ENCODE measurements at places on chromosomes 7 and 10.

- no peak for DNase-seq
These were observed 693.1 kb downstream of the PARD3 start for GRCh38 chr10:34121781-34122622.

- no peak for DNase-seq
These were observed 20.4 kb downstream of the PWWP2B start for GRCh38 chr10:132417257-132417910.

DNA sequence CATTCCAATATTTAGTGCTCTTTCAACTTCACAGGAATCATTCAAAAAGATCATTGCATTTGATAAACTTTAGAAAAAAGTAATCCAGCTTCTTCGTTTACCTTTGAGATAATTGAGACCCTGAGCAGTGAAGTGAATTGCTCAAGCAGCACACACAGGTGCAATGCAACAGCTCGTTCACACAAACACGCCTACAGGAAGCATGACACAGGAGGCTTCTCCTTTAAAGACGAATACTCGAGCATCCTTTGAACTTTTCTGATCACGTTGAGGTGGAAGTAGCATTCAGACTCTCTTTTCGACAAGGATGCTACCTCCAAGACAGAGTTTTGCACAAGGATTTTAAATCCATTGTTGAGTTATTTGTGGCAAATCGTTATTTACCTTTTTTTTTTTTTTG is 18.0 kb upstream of the RSU1 start:
- no peak for DNase-seq

DNA sequence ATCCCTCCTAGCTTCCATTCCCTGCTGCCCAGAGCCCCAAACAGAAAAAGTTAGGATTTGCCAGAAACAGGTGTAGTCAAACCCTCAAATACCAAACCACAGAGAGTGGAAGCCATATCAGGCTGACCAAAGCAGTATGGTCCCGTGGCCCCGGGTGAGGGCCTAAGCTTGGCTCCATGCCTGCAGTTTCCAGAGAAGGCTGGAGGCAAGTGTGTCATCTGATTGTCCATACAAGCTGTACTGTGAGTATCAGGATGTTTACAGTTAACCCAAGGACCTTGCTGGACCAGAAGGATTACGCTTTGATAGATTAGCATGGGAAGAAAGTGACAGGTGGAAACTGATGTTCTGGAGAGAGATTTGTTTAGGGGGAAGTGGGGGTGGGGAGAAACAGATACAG is 96.3 kb downstream of the PRKAG2 start:
- no peak for DNase-seq

- DNase-seq = no peak
These were observed 69.0 kb downstream of the ADD3 start for GRCh38 chr10:110076559-110077318.

- no peak for DNase-seq
These were observed 627.8 kb upstream of the CNTNAP2 start for GRCh38 chr7:145488816-145489215.

- no peak for DNase-seq
These were observed 646.4 kb downstream of the GRM8 start for GRCh38 chr7:126606331-126606730.

DNA sequence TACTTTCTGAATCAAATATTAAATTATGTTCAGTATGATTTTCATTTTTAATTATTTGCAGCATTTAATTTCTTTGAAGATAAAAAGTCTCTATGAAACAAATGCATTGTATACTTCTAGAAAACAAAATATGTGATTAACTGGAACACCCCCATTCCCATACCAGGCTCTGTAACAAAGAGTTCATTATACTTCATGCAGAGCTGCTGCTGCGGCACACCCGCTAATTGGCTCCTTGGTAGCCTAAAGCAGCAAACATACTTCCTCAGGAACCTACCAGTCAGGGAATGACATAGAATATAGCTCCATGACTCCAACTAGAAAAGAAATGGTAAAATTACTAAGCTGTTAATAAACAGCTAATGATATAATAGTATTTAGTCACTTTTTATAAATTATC is 19.3 kb downstream of the RAB11FIP2 start:
- no peak for DNase-seq

- no peak for DNase-seq
These were observed 524.5 kb downstream of the PARD3 start for GRCh38 chr10:34290412-34291081.

DNA sequence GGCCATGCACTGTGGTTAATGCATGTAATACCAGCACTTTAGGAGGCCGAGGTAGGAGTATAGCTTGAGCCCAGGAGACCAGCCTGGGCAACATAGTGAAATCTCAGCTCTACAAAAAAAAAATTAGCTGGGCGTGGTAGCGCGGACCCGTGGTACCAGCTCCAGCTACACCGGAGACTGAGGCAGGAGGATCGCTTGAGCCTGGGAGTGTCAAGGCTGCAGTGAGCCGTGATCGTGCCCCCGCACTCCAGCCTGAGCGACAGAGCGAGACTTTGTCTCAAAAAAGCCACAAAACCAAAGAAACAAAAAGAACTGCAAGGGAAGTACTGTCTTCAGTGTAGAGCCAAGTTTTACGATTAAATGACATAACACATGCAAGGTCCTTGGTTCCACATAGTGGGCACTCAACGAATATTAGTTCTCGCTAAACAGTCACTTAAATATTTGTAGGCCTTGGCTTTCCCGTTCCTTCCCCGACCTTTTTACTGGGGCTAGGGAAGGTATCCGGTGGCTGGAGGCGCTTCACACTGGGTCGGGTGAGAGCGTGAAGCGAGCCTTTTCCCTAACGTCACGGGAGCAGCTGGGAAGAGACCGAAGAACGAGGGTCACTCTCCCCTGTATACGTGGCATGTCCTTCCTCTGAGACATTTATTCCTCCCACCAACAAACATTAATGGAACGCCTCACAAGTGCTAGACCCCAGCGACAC is 993 bp upstream of the SND1 start:
- DNase-seq = no peak

GRCh38 chr7:5420881-5421713 is 2.5 kb downstream of the TNRC18 start:
- DNase-seq = peak; percentile 34

DNA sequence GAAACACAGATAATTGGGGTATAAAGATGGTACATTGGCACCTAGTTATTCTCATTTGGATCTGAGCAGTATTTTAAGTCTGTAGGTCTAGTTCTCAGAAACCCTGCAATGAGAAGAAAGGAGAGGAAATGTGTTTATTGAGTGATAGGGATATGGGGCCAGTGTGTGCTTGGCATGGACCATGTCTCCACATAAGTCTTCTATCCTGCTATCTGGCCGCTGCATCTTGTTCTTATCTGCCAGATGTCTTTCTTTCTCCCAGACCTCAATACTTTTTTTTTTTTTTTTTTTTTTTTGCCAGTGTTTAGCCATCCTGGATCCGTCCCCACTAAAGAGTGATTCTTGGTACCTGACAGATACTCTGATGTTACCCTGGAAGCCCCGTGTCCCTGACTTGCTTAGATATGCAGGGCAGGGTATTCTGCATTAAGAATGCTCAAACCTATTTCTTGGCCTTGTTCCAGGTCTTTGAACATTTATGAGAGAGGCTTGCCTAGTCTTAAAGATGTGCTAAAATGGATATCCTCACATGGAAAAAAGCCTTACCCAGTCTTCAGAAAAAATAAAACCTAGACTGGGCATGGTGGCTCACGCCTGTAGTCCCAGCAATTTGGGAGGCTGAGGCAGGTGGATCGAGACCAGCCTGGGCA is 10.0 kb downstream of the MTURN start:
- peak; percentile 65 for DNase-seq

DNA sequence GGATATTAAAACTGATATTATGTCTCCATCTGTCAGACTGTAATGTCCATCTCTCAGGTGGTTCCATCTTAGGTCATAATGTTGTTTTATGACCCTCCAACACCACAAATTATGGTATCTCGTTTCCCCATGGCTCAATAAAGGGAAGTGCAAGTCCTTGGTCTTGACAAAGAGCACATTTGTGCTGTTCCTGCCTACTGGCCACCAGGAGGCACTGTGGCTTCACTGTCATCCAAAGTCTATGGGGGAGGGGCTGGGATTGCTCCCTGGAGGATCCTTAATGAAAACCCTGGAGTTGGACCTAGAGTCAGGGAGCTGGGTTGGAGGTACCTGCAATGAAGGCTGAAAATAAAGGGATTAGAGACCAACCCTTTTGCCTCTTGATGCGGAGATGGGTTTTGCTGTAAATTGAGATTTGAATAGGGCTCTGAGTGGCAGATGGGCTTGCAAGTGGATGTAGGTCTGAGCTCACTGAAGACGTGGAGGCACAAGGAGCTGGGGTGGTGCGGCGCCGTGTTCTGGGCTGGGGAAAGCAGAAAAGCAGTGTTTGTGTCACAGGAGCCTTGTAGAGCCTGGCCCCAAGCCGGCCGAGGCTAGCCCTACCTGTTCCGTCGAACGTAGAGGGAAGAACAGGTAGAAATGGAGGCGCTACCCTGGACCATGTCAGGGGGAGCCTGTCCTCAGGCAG is 180.5 kb upstream of the PRSS58 start:
- DNase-seq = peak; percentile 22

GRCh38 chr7:7719236-7719635 is 829 bp upstream of the RPA3 start:
- peak; percentile 66 for DNase-seq

- no peak for DNase-seq
These were observed 313.2 kb upstream of the MTPN start for GRCh38 chr7:136290351-136290750.

- DNase-seq = no peak
These were observed 386.0 kb downstream of the SEMA3D start for GRCh38 chr7:84800846-84801245.

DNA sequence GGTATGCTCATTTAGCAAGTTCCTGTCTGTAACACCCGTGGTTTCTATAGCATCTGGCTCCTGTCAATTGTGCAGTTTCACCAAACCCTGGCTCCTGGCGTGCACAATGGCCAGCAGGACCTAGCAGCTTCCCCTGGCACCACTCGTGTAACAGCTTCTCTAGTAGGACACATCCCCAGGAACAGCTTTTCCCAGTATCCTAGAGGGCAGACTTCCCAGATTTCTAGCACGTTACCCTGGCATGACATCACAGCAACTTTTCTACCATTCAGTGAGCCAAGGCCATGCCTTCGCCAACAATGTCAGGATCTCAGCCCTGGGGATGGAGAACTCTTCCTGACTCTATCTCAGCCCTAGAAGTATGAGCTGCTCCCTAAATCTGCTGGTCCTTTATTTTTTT is 6.5 kb downstream of the YME1L1 start:
- DNase-seq = no peak

DNA sequence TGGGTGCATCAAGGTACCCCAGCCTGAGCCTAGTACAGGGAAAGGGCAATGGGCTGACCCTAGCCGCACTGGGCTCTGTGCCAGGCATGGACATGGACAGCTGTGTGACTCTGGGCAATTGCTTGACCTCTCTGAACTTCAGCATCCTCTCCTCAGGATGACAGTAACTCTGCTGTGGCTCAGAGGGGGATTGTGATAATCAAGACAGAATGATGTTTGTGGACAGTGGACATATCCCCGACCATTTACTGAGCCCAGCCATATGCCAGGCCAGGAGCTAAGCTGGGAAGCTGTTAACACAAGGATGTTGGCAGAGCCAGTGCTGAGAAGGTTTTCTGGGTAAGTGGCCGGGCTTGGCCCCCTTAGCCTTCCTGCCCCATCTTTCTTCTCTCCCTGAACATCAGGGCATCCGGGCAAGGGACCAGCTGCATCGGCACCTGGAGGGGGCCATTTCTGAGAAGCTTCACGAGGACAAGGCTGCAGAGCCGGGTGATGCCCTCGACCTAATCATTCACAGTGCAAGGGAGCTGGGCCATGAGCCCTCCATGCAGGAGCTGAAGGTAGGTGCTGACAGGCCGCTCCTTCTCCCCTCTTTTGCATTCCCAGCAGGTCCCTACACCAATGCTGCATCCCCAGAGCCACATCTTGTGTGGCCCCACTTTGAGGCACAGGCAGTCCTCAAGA is 3.5 kb downstream of the CYP26C1 start:
- DNase-seq = no peak

DNA sequence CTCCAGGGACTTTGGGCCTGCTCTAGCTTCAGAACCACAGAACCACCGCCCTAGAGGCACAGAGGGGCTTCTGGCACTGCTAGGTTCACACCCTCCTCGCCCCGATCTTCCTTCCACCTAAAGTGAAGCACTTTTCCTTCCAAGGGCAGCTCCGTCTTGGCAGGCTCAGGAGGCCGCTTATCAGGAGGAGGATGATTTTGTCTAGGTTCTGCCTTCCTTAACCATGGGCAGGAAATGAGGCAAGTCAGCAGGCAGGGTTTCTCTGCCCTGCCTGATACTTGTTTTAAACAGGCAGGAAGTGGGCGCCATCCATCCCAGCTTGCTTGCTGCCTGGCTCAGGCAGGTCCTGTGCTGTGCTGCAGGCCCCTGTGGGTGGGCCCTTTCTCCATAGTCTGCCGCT is 8.3 kb upstream of the ATP6V0E2 start:
- no peak for DNase-seq

GRCh38 chr10:18294633-18295032 is 154.4 kb downstream of the CACNB2 start:
- no peak for DNase-seq

DNA sequence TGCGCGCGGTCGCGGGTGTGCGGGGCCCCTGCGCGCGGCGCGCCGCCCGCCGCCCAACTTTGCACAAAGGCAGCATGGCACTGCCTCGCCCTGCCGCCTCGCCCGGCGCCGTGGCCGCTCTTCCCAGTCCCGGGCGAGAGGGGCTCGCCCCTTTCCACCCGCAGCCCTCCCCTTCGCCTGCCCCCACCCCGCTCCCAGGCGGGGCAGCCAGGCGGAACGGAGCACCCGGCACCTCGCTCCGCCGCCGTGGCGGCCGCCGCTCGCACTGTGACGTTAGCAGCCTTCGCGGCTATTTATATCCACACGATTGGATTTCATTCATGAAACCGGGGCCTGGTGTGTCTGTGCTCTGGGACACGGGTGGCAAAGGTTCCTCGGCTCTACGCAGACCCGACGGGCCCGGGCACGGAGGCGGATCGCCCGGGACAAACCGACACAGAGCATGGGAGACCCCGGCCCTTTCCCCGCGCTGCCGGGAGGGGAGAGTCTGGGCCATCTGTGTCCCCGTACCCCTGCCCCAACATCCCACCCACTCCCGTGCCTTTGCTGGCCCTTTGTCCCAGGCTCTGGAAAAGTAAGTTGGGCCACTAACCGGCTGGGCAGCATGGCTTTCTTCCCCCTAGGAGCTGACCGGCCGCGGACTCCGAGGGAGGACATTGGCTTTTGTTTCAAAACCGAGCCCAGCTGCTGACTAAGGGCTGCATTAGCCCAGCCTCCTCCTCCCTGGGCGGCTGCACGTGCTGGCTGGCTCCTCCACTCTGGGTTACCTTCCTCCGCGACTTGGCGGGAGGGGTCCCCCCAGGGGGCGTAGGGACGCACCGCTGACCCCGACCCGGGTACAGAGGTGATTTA is at the start of gene RHOBTB1:
Gene RHOBTB1, minus strand, starts transcription at position 128 of the 852 bp plus-strand sequence. CDS start 32,643 bp downstream, outside the sequence.
- DNase-seq = peak; percentile 68

DNA sequence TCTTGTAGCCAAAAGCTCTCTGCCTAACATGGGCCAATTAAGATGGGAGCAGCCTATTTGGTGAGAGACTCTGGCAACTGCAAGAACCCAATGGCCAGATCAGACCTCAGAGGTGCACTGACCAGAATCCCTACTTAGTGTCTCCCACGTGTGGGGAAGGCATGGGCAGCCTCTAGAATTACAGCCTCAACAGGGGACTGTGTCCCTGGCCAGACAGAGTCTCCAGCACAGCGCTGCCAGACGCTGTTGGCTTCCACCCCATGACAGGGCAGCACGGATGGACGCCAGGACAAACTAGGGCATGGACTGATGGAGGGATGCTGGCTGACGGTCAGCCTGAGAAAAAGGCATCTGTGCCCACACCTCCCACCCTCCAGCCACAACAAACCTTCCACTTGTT is 729.3 kb upstream of the AUTS2 start:
- no peak for DNase-seq

Measured in NCI-H1417 (cell line).